ENCODE measurements at places on chromosomes 3 and 15.

GRCh38 chr3:127264292-127264691, 23.6 kb downstream of the PRR20G start:
- DNase-seq, result peak; percentile 2

GRCh38 chr3:124272605-124273151, 280.8 kb upstream of the ROPN1 start:
- peak; percentile 70 for DNase-seq

DNA sequence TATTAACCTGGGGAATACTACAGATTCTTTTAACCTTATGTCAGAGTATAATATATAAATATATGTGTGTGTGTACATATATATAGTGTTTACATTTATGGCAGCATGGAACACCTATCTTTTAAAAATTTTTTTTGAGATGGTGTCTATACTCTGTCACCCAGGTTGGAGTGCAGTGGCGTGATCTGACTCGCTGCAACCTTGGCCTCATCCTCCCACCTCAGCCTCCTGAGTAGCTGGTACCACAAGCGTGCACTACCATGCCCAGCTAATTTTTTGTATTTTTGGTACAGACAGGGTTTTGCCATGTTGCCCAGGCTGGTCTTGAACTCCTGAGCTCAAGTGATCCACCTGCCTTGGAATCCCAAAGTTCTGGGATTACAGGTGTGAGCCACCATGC, 18.5 kb upstream of the ERICH6 start:
- DNase-seq, result no peak

- DNase-seq, result no peak
Observed at GRCh38 chr3:134511500-134511899, 25.6 kb downstream of the CEP63 start.

- DNase-seq, result no peak
Observed at GRCh38 chr3:56919137-56919796, 117.5 kb upstream of the ARHGEF3 start.

- peak; percentile 24 for DNase-seq
Observed at GRCh38 chr3:157572559-157573270, 69.5 kb upstream of the VEPH1 start.

- no peak for DNase-seq
Observed at GRCh38 chr15:85008474-85009260, 27.0 kb downstream of the PDE8A start.

- DNase-seq, result no peak
Observed at GRCh38 chr3:101151286-101151913, 158.2 kb upstream of the ABI3BP start.

DNA sequence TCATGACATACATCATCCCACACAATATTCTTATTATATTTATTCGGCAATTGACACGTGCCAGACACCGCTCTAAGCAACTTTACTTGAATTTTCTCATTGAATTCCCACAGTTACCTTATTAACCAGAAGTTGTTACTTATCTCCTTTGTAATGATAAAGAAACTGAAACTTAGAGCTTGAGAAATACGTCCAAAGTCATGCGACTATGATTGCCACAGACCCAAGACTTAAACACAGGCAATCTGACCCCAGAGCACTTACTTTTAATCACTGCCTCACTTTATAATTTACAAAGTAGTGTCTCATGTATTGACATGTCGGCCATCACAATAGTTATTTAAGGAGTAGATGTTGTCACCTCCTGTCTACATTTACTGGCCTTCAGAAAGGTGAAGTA, 64.7 kb downstream of the ATP13A4 start:
- DNase-seq, result no peak

DNA sequence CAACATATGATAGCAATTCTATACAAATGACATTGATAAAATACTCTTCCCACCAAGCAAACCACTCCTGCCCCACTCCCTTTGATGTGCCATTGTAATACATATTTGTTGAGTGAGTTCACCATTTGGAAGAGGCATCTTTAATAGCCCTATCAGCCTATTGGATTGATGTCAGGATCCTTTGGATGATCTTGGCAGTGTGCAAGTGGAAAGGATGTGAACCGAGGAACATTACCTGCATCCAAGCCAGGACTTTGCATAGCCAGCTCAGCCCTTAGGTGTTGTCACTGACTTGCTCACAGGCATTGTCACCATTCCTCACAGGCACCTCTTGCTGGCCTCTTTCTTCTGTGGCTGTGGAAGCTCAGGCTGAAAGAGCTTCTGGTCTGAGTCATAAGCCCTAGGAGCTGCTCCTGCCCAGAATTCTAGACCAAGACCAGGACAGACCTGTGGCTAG, 16.5 kb upstream of the TIMP4 start:
- peak; percentile 68 for DNase-seq

DNA sequence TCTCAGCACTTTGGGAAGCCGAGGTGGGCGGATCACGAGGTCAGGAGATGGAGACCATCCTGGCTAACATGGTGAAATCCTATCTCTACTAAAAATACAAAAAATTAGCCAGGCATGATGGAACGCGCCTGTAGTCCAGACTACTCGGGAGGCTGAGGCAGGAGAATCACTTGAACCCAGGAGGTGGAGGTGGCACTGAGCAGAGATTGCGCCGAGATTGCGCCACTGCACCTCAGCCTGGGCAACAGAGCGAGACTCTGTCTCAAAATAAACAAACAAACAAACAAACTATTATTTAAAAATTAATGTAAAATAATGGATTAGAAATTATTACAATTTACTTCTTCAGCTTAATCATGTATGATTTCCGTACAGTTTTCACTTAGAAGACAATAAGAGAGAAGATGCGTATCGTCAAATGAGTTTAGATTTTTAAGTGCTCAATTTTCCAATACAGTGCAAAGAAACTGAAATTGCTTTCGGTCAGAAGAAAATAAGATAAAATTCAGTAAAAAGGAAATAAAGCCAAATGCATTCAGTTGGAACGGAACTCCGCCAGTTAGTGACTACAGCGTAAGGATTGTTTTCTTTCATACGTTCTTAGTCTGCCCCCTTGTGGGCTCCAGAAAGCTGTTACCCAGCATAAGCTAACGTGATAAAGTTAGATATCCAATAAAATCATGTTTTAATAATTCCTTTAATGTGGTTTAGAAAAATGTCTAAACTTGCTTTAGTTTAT, 24.8 kb downstream of the AADAC start:
- DNase-seq, result peak; percentile 67

DNA sequence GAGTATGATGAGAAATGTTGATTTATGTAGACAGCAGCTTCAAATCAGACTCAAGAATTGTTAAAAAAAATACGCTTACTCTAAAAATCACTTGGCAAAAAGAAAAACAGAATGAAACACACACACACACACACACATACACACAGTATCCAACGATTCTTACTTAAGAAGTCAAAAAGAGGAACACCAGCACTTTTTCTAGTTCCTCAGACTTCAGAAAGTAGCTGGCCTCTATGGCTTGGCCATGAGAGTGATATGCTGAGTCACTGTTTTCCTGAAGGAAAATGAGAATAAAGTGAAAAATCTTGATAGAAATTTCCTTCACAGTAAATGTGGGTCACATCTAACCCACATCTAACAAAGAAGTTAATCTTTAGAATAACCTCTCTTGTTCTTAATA, 22.1 kb downstream of the CNTN3 start:
- no peak for DNase-seq

GRCh38 chr3:54188176-54188791, 65.9 kb downstream of the CACNA2D3 start:
- DNase-seq, result peak; percentile 40

- DNase-seq, result no peak
Observed at GRCh38 chr3:42745291-42745745, 27.7 kb downstream of the CCDC13 start.

DNA sequence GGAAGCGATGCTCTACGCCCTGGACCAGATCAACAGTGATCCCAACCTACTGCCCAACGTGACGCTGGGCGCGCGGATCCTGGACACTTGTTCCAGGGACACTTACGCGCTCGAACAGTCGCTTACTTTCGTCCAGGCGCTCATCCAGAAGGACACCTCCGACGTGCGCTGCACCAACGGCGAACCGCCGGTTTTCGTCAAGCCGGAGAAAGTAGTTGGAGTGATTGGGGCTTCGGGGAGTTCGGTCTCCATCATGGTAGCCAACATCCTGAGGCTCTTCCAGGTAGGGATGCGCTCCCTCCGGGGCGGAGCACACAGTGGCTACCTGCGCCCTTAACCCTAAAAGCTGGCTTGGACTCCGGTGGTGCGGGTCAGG, 698 bp downstream of the GRM7 start:
- DNase-seq, result no peak

- DNase-seq, result no peak
Observed at GRCh38 chr3:191702121-191702520, 241.2 kb downstream of the PYDC2 start.

- DNase-seq, result peak; percentile 36
Observed at GRCh38 chr3:111979434-111980038, 710 bp downstream of the ABHD10 start.

- no peak for DNase-seq
Observed at GRCh38 chr15:48239334-48239733, 33.2 kb downstream of the SLC12A1 start.

DNA sequence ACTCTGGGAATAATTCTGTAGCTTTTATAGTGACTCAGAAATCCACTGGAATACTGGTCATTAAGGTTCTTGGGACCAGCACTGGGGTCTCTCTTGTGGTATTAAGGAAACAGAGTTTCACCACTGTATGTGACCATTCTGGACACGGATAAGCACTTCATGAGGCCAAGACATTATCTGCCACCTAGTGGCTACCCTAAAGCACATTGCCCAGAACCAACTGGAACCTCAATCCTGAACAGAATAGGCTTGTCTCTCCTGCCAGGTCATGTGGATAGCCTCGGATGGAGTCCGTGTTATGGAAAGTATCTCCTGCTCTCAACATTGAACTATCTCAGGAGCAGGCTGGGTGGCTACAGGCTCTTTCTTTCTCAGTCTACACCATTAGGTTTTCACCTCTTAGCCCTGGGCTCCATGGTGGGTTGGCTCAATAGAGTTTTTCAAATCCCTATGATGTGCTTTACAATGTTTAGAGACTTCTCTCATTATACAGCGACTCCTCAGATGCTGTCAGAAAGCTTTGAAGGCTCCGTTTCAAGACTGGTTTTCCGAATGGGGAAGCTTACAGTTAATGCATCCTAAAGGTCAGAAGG, 167.6 kb upstream of the ST8SIA2 start:
- DNase-seq, result peak; percentile 7

DNA sequence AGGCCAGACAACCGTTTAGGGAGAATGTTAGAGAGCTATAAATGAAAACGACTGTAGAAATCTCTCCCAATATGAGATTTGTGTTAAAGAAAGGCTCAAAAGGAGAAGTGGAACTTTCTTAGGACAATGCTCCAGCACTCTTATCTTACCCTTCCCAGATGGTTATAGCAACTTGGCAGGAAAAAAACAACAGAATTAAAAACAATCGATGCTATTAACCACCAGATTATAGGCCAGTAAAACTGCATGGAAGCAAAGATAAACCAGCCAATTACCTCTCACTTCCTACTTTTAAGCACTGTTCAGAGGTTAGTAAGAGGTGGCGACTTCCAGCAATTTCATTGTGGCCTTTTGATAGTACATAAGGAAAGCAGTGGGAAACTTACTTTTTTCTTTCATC, 72.9 kb downstream of the TMCC1 start:
- no peak for DNase-seq

DNA sequence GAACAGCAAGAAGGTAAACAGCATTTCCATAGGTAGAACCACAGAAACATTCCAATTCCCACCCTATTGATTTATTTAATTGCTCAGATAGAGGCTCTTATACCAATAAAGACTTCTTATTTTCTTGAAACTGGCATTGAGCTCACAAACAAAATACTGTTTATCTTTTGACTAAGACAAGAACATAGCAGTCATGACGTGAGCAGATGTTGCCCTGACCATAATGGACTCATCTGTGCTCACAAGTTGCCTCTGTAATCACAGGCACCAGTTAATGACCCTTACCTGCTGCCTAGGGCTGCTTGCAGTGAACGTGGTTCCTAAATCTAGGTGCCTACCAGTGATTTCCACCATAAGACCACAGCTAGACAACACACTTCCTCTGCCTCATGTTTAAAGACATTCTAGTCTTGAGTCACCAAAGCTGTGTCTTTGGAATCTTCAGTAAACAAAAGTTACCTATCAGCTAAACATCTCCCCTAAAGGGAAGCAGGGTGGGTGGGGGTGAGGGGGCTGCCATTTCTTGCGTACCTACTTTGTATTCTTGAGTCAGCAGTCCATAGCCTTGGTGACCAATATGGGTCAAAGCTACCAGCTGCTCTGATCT, 2.1 kb downstream of the FYCO1 start:
- no peak for DNase-seq

GRCh38 chr3:139552632-139553365, 13.3 kb upstream of the RBP1 start:
- DNase-seq, result no peak

DNA sequence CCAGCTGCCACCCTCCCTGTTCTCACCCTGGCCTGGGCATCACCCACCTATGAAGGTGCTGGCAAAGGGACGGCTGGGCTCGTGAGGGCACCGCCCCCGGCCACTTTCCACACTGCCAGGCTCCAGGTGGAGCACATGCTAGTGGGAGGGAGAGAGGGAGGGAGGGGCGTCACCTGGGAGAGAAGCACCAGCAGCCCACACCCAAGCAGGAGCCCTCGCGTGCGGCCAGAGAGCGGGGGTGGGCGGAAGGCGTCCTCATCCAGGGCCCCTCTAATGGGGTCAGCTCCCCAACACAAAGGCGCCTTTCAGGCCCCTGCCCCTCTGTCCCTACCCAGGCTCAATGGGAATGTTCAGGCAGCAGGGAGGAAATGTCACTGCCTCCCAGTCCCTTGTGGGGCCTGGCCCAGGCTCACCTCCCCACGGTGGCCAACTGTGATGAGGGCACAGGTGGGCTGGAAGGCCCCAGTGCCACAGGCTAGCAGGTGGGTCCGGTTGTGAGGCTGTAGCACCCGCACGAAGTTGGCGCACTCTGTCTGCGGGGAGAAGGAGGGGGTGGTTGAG, 3.1 kb downstream of the SEMA3G start:
- DNase-seq, result no peak

DNA sequence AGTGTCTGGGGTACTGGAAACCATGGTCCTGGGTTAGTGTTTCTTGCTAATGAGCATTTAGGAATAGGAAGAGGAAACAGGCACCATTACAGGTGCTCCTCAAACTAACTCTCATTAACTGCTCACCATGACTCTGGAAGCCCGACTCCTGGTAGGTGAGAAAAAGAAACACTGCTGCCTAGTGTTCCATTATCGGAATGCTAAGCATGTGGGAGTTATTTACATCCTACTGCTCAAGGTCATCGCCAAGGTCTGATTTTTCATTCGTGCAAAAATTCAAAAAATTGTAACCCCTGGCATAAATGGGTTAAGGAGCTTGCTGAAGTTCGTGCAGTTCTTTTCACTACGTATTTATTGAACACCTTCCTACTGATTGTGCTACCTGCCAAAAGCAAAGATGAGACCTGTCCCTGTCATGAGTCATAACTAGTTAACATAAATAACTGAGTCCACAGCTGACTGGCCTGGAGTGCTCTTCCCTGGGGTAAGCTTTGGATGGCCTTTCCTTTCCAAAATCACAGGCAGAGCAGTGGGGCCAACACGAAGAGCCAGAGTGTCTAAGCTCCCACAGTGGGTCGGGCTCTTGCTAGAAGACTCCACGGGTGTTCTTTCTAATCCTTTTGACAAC, 22.7 kb upstream of the PAQR5 start:
- DNase-seq, result no peak

- no peak for DNase-seq
Observed at GRCh38 chr3:133477487-133477886, 77.6 kb downstream of the BFSP2 start.

GRCh38 chr3:172002512-172003078, 36.8 kb upstream of the FNDC3B start:
- DNase-seq, result no peak

All from astrocyte (in vitro differentiated cells and primary cell).